ENCODE measurements at places on chromosomes 4 and X.

- DNase-seq = peak; percentile 19
These were observed 125.5 kb downstream of the OPHN1 start for GRCh38 chrX:68307769-68308168.

GRCh38 chrX:96453139-96453538 lies 231.5 kb upstream of the DIAPH2 start:
- no peak for DNase-seq

DNA sequence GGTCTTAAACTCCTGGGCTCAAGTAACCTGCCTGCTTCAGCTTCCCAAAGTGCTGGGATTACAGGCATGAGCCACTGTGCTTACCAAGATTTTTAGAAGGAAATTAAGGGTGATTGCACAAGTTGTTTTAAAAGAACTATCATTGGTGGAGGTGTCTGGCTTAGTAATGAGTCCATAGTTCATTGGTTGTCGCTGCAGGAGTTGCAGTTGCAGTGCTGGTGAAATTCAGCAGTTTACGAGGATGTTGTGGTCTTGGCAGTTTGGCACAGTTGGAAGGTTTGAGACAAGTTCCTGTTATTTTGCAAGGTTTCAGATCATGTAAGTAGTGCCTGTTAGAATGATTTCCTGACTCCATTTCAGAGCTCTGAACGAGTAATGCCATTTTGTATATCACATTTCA lies 48.1 kb downstream of the RAB40AL start:
- DNase-seq = no peak

DNA sequence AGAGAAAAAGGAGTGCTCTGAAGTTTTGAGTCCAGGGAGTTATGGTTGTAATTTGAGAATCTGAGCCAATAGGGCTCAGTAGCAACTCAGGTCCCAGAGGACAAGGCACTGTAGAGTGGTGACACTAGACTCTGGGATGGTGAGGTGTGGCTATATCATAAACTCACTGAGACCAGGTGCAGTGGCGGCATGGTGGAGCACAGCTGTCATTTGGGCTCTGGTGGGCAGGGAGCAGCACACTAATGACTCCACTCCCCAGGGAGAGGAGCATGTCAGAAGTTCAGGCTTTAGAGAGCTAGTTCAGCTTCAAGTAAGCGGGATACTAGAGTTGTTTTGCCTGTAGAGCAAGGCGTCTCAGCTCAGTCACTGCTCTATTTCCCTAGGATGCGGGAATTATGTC lies 165.4 kb upstream of the USP38 start:
- no peak for DNase-seq

GRCh38 chr4:153966641-153967040 lies 177.8 kb upstream of the SFRP2 start:
- no peak for DNase-seq
